ENCODE measurements at places on chromosomes 4 and X. TPM values are rescaled to one million over a fixed set of nuclear protein-coding genes. Genes with fewer than 3 reads are reported as not detected.
A peak's percentile ranks its signal among the peaks of the same experiment; 100 is the strongest.

DNA sequence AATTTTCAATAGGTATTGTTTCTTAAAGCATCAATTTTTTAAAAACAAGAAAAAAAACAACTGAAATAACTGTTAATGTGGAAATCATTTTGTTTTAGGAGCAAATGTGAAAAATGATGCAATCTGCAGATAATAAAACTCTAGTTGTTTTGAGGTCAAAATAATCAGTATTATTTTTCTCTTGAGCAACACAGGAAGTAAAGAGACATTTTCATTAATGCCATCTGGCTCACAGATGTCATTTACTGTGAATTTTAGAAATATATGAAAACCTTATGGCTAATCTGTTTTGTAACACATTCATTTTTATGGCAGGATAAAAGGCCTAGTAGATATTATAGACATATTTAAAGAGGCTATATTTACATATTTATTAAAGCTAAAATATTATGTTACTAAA is 141.6 kb downstream of the PCDH18 start:
- peaks cover 1% of the 10 kb centered on the region for H3K4me1 ChIP-seq
- no peaks in the 10 kb centered on the region for H3K27me3 ChIP-seq
- no peak for DNase-seq
- H3K4me3 ChIP-seq = no peak overlapping the region

The TMEM271 gene
- not detected for total RNA-seq

DNA sequence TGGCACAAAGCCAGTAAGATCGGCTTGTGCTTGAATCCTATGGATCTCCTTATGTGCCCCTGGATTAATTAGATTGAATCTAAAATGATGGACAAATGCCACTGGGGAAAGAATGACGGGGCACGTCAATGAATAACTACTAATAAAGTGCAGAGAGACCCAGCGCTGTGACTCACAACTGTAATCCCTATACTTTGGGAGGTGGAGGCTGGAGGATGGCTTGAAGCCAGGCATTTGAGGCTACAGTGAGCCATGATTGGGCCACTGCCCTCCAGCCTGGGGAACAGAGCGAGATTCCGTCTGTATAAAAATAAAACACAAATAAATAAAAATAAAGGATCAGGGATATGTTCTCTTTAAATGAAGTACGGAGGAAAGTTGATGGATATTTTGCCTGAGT is 179.4 kb downstream of the DCHS2 start:
- no peaks in the 10 kb centered on the region for H3K27me3 ChIP-seq
- H3K4me1 ChIP-seq = no peaks in the 10 kb centered on the region
- H3K27ac ChIP-seq = no peak overlapping the region
- H3K4me3 ChIP-seq = no peak overlapping the region
- no peak for DNase-seq
- no peaks in the 10 kb centered on the region for H3K36me3 ChIP-seq

- no peak overlapping the region for H3K4me3 ChIP-seq
- no peak for DNase-seq
- H3K4me1 ChIP-seq = no peaks in the 10 kb centered on the region
Observed at GRCh38 chrX:95044331-95044730, 1370.3 kb downstream of the FAM133A start.

DNA sequence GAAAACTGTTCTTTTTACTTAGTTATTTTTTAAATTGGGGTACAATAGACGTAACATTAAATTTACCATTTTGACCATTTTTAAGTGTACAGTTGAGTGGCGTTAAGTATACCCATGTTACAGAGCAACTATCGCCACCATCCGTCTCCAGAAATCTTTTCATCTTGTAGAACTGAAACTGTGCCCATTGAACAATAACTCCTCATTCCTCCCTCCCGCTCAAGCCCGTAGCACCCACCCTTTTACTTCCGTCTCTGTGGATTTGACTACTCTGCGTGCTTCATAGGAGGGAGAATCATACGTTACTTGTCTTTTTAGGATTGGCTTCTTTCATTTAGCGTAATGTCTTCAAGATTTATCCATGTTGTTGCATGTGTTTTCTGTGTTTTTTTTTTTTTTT is 55.3 kb downstream of the TMEM131L start:
- H3K27me3 ChIP-seq = no peaks in the 10 kb centered on the region
- H3K4me3 ChIP-seq = no peak overlapping the region
- no peak overlapping the region for H3K27ac ChIP-seq
- H3K4me1 ChIP-seq = peaks cover 17% of the 10 kb centered on the region

The SPATA18 gene
- total RNA-seq = 2.6 TPM

- H3K36me3 ChIP-seq = no peaks in the 10 kb centered on the region
- H3K27ac ChIP-seq = no peak overlapping the region
- H3K27me3 ChIP-seq = no peaks in the 10 kb centered on the region
- H3K4me3 ChIP-seq = no peak overlapping the region
- peak; percentile 55 for DNase-seq
Observed at GRCh38 chr4:169079942-169080827, 70.1 kb upstream of the CBR4 start.

DNA sequence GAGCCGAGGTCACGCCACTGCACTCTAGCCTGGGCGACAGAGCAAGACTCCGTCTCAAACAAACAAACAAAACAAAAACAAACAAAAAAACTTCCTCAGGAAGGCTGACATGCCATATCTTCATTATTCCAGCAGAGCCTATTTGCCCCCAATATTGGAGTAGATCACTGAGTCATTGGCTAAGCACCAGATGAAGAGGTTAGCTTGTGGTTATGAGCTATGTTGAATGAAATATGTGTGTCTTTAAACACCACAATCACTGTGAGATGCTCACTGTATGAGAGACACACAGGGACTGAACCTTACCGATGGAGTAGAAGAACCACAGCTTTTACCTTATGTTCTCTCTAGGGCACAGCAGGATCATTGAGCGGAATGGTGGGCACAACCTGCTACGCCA is 122.1 kb upstream of the EOLA2 start:
- H3K4me3 ChIP-seq = no peak overlapping the region
- no peak overlapping the region for H3K27ac ChIP-seq
- H3K4me1 ChIP-seq = no peaks in the 10 kb centered on the region
- no peak for DNase-seq
- no peaks in the 10 kb centered on the region for H3K36me3 ChIP-seq

The BGN gene
- 72.3 TPM for total RNA-seq

The HERC5 gene
- total RNA-seq = 19.4 TPM

GRCh38 chrX:131801066-131801465 is 222.0 kb upstream of the STK26 start:
- H3K27ac ChIP-seq = no peak overlapping the region
- no peak for DNase-seq
- H3K27me3 ChIP-seq = no peaks in the 10 kb centered on the region
- no peaks in the 10 kb centered on the region for H3K36me3 ChIP-seq

The CXorf65 gene
- not detected for total RNA-seq

The SFRP2 gene
- total RNA-seq = 14.5 TPM

DNA sequence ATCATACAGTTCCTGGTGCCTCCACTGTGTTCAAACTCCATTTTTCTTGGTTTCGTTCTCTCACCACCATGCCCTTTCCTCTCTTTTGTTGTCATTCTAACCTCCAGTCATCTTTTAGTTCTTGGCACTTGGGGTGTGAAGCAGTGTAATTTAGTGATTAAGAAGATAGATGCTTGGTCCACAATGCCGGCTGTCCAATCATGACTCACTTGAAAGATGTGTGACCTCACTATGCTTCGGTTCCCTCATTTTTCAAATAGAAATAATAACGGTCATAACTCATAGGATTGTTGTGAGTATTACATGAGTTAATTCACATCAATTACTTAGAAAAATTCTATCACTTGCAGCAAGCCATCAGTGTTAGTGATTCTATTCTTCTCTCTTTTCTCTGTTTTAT is 327.8 kb downstream of the ADGRL3 start:
- H3K4me1 ChIP-seq = no peaks in the 10 kb centered on the region
- H3K27me3 ChIP-seq = no peaks in the 10 kb centered on the region
- no peak for DNase-seq
- no peak overlapping the region for H3K27ac ChIP-seq

The RIBC1 gene
- 2.7 TPM for total RNA-seq

The RTL5 gene
- 3.6 TPM for total RNA-seq

GRCh38 chr4:55547918-55548317 is 1.2 kb upstream of the CLOCK start:
- no peak overlapping the region for H3K4me3 ChIP-seq
- DNase-seq = no peak
- no peaks in the 10 kb centered on the region for H3K36me3 ChIP-seq
- no peaks in the 10 kb centered on the region for H3K4me1 ChIP-seq
- no peak overlapping the region for H3K27ac ChIP-seq
- H3K27me3 ChIP-seq = no peaks in the 10 kb centered on the region

DNA sequence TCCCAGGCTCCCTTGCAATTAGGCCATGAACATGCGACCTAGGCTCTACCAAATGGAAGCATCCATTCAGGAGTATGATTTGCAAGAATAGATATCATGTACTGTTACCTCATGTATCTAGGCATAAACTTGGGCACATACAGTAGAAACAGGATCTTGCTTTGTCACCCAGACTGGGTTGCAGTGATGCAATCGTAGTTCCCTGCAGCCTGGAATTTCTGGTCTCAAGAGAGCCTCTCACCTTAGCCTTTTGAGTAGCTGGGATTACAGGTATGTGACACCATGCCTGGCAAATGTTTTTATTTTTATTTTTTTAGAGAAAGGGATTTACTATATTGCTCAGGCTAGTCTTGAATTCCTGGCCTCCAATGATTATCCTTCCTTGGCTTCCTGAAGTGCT is 994.2 kb downstream of the ADGRL3 start:
- H3K4me1 ChIP-seq = no peaks in the 10 kb centered on the region
- H3K27me3 ChIP-seq = no peaks in the 10 kb centered on the region
- H3K36me3 ChIP-seq = no peaks in the 10 kb centered on the region
- no peak overlapping the region for H3K4me3 ChIP-seq
- no peak overlapping the region for H3K27ac ChIP-seq

- DNase-seq = no peak
- H3K4me1 ChIP-seq = no peaks in the 10 kb centered on the region
- no peaks in the 10 kb centered on the region for H3K27me3 ChIP-seq
- H3K4me3 ChIP-seq = no peak overlapping the region
- no peak overlapping the region for H3K27ac ChIP-seq
Observed at GRCh38 chrX:50691820-50692219, 122.2 kb downstream of the SHROOM4 start.

The HSFX2 gene
- total RNA-seq = 0.22 TPM

DNA sequence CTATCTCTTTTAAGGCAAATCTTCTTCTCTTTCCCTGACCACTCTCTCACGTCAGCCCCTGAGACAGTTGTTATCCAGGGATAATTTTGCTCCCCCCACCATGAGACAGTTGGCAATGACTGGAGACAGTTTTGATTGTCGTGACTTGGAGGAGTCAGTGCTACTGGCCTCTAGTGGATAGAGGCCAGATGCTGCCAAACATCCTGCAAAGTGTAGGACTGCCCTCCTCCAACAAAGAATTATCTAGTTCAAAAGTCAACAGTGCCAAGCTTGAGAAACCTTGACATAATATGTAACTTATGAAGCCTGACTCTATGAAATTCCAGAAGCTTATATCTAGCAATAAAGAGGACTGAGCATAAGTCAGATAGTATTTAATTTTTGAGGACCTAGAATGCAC is 502.1 kb upstream of the IGFBP7 start:
- no peak overlapping the region for H3K4me3 ChIP-seq
- no peaks in the 10 kb centered on the region for H3K36me3 ChIP-seq

GRCh38 chr4:88938138-88938537 is 118.8 kb downstream of the FAM13A start:
- no peak overlapping the region for H3K27ac ChIP-seq
- no peaks in the 10 kb centered on the region for H3K27me3 ChIP-seq
- no peaks in the 10 kb centered on the region for H3K4me1 ChIP-seq
- H3K36me3 ChIP-seq = no peaks in the 10 kb centered on the region
- H3K4me3 ChIP-seq = no peak overlapping the region

The PDZD4 gene
- total RNA-seq = 3.5 TPM

The CXCL13 gene
- total RNA-seq = 0.24 TPM

The RTL3 gene
- total RNA-seq = not detected

The TAF7L gene
- not detected for total RNA-seq

- H3K27ac ChIP-seq = no peak overlapping the region
- H3K27me3 ChIP-seq = no peaks in the 10 kb centered on the region
- no peak for DNase-seq
Observed at GRCh38 chr4:26194764-26195163, 126.0 kb upstream of the RBPJ start.

The GATA1 gene
- total RNA-seq = not detected

DNA sequence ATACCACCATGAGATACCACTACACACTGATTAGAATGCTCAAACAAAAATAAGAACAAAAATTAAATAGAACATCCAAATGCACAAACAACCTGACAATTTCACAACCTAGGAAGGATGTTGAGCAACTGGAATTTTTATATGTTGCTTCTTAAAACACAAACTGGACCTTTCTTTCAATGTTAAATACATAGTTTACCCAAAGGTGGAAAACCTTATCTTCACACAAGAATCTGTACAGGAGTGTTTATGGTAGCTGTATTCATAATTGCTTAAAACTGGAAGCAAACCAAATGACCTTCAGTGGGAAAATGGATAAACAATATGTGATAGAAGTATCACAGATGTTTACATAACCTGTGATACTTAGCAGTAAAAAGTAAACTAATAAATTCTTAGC is 573.8 kb downstream of the MAGEB5 start:
- no peaks in the 10 kb centered on the region for H3K4me1 ChIP-seq
- H3K27me3 ChIP-seq = no peaks in the 10 kb centered on the region
- DNase-seq = no peak
- H3K36me3 ChIP-seq = no peaks in the 10 kb centered on the region
- no peak overlapping the region for H3K27ac ChIP-seq
- H3K4me3 ChIP-seq = no peak overlapping the region
